ENCODE measurements at places on chromosomes 7 and 10.

- no peak for DNase-seq
Observed at GRCh38 chr10:118698421-118698820, 56.3 kb downstream of the CACUL1 start.

DNA sequence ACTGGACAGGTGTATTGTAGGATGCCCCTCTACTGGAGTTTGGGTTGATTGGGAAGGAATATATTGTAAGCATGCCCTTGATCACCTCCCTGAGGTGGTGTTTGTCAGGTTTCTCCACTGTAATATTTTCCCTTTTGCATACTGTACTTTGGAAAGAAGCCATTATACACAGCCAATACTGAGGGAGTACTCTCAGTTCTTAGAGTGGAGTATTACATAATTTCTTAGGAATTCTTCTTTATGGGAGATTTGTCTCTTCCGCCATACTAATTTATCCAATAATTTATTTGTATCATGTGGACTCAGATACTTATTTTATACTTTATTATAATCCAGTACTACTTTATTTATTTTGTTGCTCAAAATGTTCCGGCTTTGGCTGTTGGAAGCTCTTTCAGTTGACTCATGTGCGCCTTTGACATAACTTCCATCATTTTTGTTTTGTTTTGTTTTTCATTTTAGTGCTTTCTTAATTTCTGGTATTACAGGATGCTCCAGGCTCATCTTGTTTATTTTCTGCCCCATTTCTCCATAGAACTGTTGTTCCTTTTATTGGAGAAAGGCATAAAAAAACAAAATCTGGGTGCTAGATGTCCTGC, 29.7 kb downstream of the MKLN1 start:
- no peak for DNase-seq

DNA sequence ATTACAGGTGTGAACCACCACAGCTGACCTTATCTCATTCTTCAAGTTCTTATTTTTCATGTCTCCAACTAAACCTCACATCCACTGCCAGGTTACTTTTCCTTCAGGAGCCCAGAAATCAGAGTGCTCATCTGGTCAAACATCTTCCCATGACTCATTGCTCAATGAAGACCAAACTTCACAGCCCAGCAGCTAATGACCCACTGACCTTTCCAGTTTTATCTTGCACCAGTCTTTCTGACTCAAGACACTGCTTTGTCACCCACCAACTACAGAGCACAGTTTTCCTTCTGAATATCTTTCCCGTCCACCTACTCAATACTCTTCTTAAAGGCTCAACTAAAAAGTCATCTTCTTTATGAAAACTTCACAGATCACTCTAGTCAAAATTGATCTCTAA, 245.1 kb downstream of the CHCHD3 start:
- no peak for DNase-seq

GRCh38 chr10:72048450-72049124, 39.8 kb downstream of the SPOCK2 start:
- peak; percentile 93 for DNase-seq

DNA sequence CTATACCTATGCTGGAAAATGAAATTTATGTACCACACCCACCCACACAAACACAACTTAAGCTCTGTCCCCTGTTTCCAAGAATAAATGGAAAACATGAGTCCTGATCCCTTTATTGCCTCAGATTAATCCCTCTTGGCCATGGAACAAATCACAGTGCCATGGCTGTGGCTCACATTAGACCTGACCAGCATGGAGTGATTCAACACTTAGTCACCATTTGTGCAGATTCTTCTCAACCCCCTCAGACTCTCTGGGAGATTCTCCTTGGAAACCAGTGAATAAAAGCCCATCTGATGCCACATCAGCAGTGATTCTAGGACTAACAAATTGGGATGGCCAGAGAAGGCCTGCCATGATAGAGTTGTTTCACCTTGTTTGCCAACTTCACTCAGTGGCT, 204.4 kb upstream of the TMEM72 start:
- DNase-seq = peak; percentile 88

DNA sequence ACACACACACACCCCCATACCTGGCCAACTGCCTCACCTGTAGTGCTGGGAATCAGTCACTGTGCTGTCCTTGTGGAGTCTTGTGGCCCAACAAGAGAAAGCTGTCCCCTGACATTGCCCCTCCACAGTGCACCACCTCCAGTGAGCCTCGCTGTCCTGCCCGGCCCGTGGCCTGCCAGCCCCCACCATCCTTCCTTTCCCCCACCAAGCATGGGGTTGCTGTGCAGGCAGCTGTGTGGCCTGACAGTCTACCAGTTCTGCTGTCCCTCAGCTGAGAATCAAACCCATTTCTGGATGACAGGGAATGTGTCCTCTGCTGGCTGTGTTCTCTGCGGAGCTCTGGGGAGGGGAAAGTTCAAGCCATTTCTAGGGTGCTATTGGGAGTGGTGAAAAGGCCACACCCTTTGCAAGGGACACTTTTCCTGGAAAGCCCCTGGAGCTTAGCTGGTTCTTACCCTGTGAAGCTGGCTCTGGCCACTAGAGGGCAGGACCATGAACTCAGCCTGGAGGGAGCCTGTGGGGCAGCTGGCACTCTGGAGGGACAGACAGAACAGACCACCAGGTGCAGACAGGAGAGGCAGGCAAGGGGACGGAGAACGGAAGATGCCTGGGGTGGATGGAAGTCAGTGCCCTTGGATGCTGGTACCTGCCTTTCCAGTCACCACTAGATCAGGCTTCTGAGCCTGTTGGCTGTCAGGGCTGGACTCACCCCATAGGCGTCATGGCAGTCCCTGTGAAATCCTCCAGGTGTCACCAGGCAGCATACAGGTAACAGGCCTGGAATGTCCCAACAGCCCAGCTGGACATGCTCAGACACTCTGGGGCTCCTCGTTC, 10.5 kb upstream of the MTPAP start:
- DNase-seq = no peak

GRCh38 chr7:151218170-151218569, 7.9 kb upstream of the H2BK1 start:
- DNase-seq = no peak

DNA sequence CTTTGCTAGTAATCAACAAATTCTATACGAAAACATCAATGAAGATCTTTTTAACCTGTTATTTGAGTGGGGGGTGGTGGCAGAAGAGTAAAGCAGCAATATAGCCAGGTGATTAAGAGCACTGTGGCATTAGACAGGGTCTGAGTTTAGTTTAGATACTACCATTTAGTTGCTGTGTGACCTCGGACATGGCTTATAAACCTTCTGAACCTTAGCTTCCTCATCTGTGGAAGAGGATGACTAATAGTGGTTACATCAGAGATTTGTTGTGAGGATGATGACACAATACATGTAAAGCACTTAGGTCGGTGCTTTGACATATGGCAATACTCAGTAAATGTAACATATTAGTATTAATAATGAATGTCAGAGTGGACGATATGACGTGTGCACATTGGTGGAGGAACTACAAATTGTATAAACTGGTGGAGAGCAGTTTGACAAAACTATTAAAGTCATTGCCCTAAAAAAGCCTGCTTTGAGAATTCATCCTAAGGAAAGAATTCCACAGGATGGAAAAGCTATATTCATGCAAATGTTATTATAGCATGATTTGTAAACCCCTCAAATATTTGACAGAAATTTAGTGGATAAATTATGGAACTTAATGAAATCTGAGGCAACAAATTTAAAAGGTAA, 24.3 kb downstream of the SPAG6 start:
- DNase-seq = no peak

DNA sequence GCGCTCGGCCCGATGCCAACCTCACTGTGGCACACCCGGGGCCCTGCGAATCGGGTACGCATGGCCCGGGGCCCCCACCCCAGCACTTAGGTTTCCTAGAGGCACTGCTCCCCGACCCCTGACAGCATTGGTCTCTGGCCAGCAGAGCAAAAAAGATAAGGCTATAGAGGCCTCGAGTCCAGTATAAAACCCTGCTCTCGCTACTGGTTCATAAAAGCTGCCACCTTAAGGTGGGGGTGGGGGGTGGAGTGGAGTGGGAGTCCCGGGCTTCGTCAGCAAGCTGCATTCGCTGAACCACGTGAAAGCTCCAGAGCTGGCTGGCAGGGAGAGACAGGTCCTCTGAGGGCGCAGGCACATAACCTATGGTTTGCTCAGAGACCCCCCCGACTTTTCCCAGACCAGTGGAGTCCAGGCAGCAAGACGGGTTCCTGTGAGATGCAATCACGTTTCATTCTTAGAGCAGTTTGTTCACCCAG, 1.3 kb downstream of the KAZALD1 start:
- no peak for DNase-seq
